CD4-positive, alpha-beta T cell treated with Interleukin-17A for 1 hour (primary cell): ENCODE measurements at places on chromosomes 4 and X.

DNA sequence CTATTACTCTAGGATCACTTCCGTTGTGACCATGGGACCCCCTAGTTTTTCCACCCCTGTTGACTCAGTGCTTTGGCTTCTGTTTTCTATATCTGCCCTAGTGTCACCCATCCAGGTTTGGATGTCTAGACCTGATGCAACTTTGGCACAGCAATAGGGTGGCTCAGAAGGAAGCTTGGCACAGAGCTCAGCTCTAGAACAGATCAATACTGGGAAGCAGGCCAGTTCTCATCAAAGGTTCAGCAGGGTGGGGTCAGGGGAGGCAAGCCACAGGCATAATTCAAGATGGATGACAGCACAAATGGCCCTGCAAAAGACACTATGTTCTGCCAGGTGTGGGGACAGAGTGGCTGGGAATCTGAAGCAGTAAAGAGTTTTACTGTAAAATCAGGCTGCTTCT is 74.2 kb upstream of the EGFL6 start:
- DNase-seq, result no peak

- no peak for DNase-seq
Measured at GRCh38 chr4:114690571-114690970, 92.0 kb downstream of the UGT8 start.

DNA sequence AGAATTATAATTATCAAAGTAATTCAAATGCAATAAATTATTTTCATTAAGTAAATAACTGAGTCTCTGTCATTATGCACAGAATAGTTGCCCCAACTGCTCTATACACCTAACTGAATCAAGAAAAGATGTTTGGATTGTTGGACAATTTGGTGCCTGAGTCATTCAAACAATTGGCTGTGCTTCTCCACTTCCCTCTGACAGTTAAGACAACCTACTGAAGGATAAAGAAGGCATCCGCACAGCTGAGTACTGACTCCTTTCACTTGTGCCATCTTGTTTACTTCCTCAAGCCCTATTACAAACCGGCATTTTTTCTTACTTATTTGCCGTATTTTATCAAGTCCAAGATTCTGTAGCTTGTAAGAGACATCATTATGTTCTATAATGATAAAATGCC is 110.6 kb upstream of the C1QTNF7 start:
- no peak for DNase-seq

DNA sequence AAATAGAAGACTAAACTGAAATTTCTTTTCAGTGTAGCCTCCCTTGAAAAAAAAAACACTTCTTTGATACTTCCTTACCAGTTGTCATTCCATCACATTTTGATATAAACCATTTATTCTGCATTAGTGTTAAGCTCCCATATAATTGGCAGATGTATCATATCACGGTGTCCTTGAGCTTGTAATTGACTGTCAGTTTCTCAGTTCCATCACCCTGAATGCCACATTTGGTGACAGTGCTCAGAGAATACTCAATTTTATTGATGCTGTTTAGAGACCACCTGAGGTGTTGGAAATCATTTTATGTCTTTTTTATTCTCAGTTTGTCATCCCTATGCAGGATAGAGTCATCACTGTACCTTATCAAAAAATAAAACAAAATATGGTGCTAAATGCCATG is 1528.2 kb downstream of the RAPGEF2 start:
- no peak for DNase-seq

- DNase-seq, result peak; percentile 51
Measured at GRCh38 chrX:23694606-23695005, 27.3 kb downstream of the PRDX4 start.
